NCI-H1048 (cell line): ENCODE measurements at places on chromosomes 2 and 18.

- no peak for DNase-seq
Observed at GRCh38 chr2:45669032-45669486, 17.6 kb downstream of the PRKCE start.

- DNase-seq: no peak
Observed at GRCh38 chr2:156465573-156465972, 29.4 kb downstream of the GPD2 start.

- no peak for DNase-seq
Observed at GRCh38 chr2:234631646-234632514, 135.0 kb upstream of the ARL4C start.

- no peak for DNase-seq
Observed at GRCh38 chr2:181656450-181657291, at the start of gene CERKL. Gene CERKL (minus strand): TSS chr2:181657105. CDS start chr2:181657006, 99 bp downstream.

DNA sequence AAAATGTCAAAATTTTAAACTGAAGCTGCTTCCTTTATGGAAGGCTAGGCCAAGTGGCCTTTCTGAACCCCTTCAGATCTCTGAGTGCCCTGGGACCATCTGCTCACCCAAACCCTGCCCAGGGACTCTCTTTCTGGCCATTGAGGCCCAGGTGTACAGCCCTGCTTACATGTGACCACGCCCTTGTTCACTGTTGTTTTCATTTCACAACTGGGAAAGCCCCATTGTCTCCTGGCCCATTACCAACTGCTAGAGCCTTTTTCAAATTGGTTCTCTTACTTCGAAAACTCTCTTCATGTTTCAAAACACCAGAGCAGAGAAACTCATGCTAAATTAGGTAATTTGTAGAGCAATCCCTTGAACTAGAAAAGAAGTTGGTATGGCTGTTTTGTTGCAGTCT lies 219.5 kb upstream of the TANK start:
- no peak for DNase-seq

GRCh38 chr2:206805887-206806607 lies 40.6 kb downstream of the FASTKD2 start:
- DNase-seq: no peak

DNA sequence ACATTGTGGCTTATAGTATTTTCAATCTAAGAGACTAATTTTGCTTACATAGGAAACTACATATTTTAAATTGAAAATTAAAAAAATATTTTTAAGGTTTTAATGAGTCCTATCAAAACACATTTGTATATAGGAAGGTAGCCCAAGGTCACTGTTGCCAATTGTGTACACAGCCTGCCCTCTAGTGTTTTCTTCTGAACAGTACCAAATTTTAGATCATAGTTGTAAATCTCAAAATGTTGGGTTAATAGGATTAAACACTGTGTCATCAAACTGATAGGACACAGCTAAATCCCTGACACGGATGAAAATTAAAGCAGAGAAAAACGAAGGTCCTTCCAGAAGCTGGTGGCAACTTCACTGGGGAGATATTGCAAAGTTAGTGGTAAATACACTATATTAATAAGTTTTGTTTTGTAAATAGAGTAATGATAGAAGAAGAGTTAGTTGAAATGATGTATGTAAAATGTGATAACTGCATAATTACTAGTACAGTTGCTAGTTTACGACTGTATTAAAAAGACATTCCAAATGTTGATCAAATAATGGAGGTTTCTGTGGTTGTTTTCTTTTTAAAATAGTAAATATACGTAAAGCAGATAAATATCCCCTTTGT lies 19.7 kb downstream of the CLUL1 start:
- peak; percentile 1 for DNase-seq

DNA sequence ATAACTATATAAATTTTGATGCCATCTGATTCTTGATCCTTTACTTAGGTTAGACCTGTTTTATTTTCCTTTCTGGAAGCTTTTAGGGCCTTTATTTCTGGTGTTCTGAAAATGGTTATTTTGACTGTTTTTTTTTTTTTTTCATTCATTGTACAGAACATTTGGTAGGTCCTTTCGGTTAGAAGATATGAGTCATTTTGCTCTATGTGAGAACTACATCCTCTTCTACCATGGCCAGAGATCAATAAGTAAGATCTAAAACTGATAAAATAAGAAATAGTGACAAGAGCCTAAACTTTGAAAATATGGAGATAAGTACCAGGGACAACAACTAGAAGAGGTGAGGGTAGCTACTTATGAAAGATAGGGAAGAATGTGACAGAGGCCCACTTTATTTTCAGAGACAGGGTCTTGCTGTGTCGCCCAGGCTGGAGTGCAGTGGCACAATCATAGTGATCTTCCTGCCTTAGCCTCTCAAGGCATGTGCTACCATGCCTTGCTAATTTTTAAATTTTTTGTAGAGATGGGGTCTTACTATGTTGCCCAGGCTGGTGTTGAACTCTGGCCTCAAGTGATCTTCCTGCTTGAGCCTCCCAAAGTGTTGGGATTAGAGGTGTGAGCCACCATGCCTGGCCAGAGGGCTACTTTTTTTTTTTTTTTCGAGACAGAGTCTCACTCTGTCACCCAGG lies 66.5 kb downstream of the EIF2AK3 start:
- no peak for DNase-seq

- no peak for DNase-seq
Observed at GRCh38 chr2:108910011-108910431, 79.0 kb downstream of the EDAR start.

DNA sequence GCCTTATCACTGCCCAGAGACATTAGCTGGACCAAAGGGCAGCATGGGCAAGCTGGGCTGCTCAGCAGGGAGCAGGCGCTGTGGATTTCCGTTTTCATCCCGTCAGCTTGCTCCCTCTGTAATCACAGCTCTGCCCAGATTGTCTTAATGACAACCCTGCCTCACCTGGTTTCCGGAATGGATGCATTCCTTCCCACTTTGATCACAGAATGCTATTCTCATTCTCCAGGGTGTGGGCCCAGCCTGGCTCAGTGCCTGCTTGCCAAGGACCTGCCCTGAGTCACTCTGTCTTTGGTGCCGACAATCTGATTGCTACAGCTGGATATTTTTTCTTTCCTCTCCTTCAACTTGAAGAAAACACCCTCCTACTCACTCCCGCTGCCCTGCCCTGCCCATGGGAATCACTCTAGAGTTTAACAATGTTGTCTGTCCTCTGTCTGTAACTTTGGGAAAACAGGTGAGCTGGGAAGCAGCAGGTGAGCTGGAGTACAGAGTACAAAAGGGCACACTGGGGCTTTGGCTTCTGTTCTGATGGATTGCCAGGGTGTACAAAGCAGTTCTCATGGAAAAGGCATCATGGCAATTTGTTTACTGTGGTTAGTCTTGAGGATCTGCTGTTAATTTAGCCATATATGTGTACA lies 27.2 kb upstream of the FAM136A start:
- DNase-seq: no peak

- no peak for DNase-seq
Observed at GRCh38 chr2:177268187-177268871, 3.8 kb upstream of the NFE2L2 start.

- DNase-seq: no peak
Observed at GRCh38 chr18:72444798-72445155, 99.4 kb downstream of the CBLN2 start.
